ENCODE measurements at places on chromosomes 4 and X. TPM values are rescaled to one million over a fixed set of nuclear protein-coding genes. Genes with fewer than 3 reads are reported as not detected.

The NWD2 gene
- total RNA-seq, result not detected

The FRYL gene
- total RNA-seq, result 72.7 TPM

The ZNF630 gene
- 0.97 TPM for total RNA-seq

The TCEANC gene
- total RNA-seq, result 3.9 TPM

The UGT2B11 gene
- not detected for total RNA-seq

The CCDC158 gene
- under 0.01 TPM for total RNA-seq

The CTAG1A gene
- not detected for total RNA-seq

The PWWP3B gene
- 2.1 TPM for total RNA-seq

The SPANXC gene
- total RNA-seq, result not detected

The SAGE1 gene
- not detected for total RNA-seq

The C4orf51 gene
- total RNA-seq, result not detected

The USP17L5 gene
- not detected for total RNA-seq

The CFAP99 gene
- total RNA-seq, result not detected

The FLNA gene
- 3,018 TPM for total RNA-seq

The RAB9B gene
- total RNA-seq, result 0.78 TPM

The SMAD1 gene
- total RNA-seq, result 12.1 TPM

The FAM156B gene
- 21.1 TPM for total RNA-seq

The TKTL2 gene
- not detected for total RNA-seq

The GPR143 gene
- total RNA-seq, result 1.5 TPM

The ZNF732 gene
- 0.32 TPM for total RNA-seq

The EGF gene
- total RNA-seq, result 11.3 TPM

The MAP7D2 gene
- under 0.01 TPM for total RNA-seq

The FGD1 gene
- total RNA-seq, result 9.5 TPM

The RAB33A gene
- 9.8 TPM for total RNA-seq

The ART3 gene
- total RNA-seq, result not detected

The PRR27 gene
- total RNA-seq, result not detected

The ARMCX2 gene
- 131 TPM for total RNA-seq

The SHOX gene
- total RNA-seq, result not detected

The TBC1D14 gene
- 49.5 TPM for total RNA-seq

The MAGEA12 gene
- not detected for total RNA-seq

The MAGEA11 gene
- not detected for total RNA-seq

The CNGA1 gene
- total RNA-seq, result 0.42 TPM

The FRG2 gene
- total RNA-seq, result not detected

The NOX1 gene
- not detected for total RNA-seq

The IL2RG gene
- not detected for total RNA-seq

The USP17L13 gene
- not detected for total RNA-seq

The PAK3 gene
- 2.2 TPM for total RNA-seq

The RNF128 gene
- total RNA-seq, result 29.3 TPM

The SLC10A4 gene
- total RNA-seq, result not detected

The ATP10D gene
- total RNA-seq, result 43.7 TPM

The PRDM5 gene
- total RNA-seq, result 12.2 TPM

The IQCM gene
- total RNA-seq, result not detected

The SLITRK4 gene
- 3.6 TPM for total RNA-seq

The NLGN3 gene
- total RNA-seq, result 0.23 TPM

The RASSF6 gene
- 0.05 TPM for total RNA-seq

The JADE3 gene
- 6.2 TPM for total RNA-seq

The CDS1 gene
- total RNA-seq, result 0.05 TPM

The SORCS2 gene
- 3.3 TPM for total RNA-seq

The EMCN gene
- not detected for total RNA-seq

The FAM184B gene
- total RNA-seq, result 0.05 TPM

The GPC4 gene
- total RNA-seq, result 5.9 TPM

The NAP1L5 gene
- 11.0 TPM for total RNA-seq

The P2RY10 gene
- total RNA-seq, result not detected

The CCNI gene
- total RNA-seq, result 144 TPM

The FGFR3 gene
- total RNA-seq, result 0.59 TPM

The NR3C2 gene
- 1.8 TPM for total RNA-seq

The BCORL1 gene
- total RNA-seq, result 1.5 TPM

Measured in smooth muscle cell of the umbilical artery (primary cell).